Bone marrow (tissue), 2 donors: ENCODE measurements at places on chromosomes 6 and 20.

DNA sequence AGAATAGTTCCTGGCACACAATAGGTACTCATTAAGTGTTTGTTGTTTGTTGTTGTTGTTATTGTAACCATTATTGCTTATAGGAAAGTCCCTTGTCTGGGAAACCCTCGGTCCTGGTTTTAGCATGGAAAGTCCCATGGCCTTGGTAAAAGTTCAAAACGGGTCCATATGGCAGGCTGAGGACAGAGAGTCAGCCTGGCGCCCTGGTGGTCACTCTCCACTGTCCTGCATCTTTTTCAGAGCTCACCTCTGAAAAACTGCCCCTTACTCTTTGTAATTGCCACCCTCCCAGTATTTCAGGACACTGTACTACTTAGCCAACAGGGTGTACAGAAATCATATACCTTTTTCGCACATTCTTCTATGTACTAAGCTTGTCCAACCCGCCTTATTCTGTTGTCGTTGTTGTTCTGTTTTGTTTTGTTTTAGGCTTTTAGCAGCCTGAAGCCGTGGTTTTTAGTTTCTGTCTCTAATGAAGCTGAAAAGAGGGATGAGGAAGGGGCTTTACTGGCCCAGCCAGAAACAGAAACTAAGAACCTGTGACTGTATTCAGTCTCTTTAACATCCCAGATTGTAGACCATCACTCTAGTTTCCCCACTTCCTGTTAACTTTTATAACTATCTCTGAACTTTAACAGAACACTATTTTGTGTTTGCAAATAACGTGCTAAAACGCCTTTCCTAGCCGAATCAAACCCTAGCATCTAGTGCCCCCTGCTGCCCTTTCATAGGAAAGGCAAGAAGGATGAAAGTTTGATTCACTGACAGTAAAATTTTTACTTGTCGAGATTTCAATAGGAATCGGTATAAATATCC, 7.6 kb upstream of the TMEM14A start:
- peak; percentile 77 for DNase-seq

DNA sequence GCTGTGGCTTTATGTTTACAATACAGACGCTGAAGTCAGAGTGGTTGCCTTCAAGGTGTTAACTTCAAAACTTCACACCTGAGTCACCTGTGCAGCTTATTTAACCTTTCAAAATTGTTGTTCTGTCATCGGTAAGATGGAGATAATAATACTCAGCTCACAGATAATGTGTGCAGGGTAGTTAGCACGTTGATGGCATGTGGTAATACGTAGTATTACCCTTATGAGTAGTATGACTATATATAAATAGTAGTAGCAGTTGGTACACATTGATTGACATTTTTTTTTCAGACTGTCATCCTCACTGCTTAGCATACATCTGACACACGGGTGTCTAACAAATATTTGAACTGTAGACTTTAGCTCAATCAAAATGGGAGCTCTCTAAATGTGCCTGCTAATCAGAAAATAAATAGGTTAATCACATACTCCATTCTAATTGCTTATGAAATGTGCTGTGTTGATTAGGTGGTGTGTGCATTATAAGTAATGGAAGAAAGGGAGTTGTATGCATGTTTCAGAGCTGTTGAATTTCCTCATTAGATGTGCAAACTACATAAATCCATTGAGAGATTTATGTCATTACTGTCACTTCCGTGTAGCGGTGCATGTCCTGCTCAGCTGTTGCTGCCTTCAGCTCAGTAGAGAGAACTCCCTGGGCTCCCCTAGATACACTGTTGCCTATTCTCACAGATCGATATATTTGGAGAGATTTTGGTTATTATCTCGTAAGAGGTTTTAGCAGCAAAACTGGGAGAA, 11.2 kb upstream of the MROH8 start:
- no peak for DNase-seq

DNA sequence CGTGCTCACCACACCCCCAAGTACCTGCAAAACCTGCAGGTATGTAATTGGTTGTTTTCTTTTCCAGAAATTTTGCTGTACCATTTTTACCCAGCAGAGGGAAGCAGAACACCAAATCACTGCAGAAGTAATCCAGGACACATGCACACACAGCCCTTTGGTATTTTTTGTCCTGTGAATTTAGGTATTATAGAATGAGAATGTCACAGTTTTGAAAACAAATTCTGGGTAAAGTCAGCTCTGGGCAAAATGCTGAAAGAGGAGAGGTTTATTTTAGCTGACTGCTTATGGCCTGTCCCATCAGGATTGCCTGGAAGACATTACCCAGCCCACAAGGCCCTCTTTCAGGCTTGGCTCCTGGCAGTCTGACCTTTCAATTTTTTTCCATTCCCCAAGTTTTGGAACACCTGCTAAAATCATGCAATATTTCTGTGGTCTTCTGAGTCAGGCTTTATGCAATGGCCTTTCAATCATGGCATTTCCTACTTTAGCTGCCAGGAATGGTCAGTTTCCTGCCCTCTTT, 3.5 kb upstream of the EFHC1 start:
- peak; percentile 19 for DNase-seq

- DNase-seq = no peak
Measured at GRCh38 chr6:40341726-40342125, 245.4 kb downstream of the LRFN2 start.

DNA sequence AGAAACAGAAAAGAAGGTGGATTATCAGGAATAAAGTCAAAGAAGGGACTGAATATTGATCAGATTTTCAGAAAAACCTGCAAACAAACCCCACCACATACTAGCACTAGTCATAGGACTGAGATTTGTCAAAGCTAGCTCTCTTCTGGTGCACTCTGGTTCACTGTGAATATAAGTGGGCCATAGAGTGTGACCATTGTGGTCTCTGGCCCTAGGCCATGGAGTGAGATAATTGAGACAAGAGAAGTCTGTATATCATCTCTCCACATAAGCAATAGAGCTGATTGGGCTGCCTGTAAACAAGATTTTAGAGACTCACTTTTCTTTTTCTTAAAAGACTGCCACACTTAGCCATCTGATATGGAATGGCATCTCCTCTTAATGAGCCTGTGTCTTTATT, 247.2 kb downstream of the LAMA2 start:
- DNase-seq = no peak

DNA sequence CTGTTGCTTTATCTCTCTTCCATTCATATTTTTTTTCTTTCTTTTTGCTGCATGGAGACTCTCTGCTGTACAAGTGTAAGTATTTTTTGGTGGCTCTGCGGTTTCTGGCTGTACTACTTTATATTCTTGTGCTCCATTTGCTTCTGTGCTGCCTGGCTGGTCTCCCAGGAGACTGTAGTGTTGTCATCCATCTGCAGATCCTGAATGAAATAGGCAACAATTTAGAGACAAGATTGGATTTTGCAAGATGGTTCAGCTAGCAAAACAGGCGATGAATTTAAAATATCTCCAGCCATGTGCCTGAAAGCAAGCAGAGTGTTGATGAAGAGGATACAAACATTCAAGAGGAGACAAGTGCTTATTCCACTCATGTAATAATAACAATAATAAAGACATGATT, 75.1 kb upstream of the SCGN start:
- no peak for DNase-seq

- DNase-seq = no peak
Measured at GRCh38 chr6:11815231-11815630, 36.6 kb upstream of the ADTRP start.

- DNase-seq = peak; percentile 98
Measured at GRCh38 chr6:17907406-17908229, 79.8 kb downstream of the KIF13A start.

- no peak for DNase-seq
Measured at GRCh38 chr6:49097116-49097515, 365.9 kb downstream of the MMUT start.

DNA sequence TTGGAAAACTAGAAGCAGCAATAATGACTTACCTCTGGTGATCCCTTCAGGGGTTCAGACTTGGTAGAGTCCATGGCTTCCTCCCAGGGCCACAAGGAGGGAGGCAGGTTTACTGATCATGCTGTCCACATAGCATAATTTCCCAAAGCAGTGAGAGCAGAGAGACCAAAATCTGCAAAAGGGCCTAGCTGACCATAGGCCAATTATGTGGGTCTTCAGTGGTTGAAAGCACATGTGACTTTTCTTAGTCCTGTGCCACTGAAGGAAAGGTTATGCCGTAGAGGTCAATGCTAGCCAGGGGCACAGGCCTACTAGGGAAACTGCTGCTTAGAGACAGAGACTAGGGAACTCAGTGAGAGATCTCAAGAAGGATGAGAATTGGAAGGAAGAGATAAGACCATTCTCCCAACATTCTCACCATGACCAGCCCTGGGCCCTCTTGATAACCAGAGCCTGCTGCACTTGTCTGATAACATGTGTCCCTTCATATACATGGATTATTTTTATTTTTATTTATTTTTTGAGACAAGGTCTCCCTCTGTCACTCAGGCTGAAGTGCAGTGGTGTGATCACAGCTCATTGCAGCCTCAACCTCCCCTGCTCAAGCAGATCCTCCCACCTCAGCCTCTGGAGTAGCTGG, 2.0 kb upstream of the GTPBP2 start:
- DNase-seq = no peak

DNA sequence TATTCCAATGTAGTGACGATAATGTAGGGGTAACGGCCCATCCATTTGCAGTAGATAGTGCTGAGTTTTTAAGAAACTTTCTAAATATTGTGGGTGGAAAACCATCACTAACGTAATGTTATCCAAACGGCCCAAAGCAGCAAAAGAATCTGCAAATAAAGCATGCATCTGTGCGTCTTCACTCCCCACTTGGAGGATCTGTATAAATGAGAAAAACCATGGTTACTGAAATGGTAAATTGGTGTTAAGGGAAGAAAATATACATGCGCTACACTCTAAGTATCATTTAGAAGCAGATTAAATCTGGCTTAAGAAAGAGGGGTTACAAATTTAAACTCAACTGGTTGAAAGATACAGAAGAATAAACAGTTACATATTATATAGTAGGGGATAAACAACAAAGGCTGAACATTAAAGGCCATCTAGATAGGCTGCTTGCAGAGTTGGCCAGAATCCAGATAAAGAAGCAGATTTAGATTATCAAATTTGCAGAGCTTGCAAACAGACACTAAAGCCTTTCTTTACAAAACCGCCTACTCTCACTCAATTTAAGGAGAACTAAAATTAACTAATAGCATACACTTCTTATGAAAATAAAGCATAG, 93.3 kb downstream of the SESN1 start:
- DNase-seq = no peak

DNA sequence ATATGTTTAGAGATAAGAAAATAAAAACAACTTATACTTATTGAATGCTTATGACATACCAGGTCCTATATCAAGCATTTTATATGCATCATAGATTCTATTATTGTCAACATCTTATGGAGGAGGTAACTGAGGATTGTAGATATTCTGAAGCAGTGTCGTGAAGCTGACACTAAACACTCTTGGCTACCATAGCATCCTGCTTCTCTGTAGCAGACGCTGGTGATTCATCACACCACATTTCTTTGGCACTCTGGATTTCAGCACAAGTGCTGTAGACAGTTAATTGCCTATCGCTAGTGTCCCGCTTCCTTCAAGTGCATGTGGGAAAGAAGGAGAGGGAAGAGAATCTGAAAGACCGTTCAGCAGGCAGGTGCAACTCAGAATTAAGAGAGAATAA, 317.1 kb downstream of the PLCB1 start:
- DNase-seq = no peak

DNA sequence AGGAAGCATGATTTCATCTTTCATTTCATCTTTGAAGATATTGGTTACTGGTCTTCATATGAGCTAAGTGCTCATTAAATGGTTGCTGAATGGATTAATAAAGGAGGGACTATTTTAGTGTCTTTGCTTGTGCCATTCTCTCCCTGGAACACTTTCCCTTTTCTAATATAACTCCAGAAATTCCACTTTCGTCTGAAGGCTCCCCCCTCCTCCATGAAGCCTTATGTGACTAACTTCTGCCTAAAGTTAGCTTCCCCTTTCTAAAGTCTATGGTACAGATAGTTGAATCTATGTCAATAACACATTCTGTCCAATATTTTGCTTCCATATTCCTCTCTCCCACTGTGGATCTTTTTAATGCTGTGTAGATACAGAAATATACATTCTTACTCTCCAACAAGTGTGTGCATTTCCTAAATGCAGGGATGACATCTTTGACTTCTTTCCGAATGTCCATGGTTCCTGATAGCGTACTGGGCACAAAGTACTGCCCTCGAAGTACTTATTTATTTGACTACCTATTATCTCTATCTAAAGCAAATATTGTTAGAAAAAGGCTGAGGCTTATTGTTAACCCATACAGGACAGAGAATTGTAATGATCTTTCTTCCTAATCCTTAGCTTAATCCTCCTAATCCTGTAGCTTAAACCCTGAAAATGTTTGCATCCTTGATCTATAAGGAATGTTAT, 84.7 kb upstream of the ELOVL5 start:
- no peak for DNase-seq

DNA sequence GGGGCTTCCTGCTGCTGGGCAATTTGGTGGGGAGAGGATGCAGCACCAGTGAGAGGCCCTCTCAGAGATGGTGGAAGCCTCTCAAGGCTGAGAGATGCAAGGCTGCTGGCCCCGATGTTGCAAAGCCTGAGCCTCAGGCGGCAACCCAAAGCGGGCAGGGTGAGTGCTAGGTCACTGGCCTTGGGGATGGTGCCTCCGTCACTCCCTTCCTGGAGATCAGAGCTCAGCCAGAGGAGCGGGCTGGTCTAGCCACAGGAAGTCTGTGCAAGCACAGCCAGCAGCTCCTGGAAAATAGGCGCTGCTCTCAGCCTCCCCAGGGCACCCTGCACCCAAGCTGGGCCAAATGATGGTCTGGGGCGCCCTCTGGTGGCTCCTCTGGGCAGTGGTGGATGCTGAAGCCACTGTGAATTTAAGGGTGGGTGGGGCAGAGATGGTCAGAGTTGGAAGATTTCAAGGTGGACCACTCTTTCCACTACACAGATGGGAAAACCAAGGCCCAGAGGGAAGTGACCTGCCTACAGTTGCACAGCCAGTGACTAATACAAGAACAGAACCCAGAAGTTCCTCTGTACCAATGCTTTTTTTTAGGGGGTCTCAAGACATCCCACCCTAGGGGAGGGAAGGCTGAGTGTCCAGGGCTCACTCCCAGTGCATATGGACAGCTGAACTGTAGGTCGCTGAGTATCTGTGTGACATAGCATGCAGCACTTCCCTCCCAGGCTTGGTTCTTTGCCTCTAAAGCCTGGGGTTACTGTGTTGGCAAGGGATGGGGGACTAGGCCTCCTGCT, 20.8 kb downstream of the C20orf203 start:
- DNase-seq = peak; percentile 78

GRCh38 chr6:167690931-167691330, 135.8 kb upstream of the AFDN start:
- DNase-seq = no peak

DNA sequence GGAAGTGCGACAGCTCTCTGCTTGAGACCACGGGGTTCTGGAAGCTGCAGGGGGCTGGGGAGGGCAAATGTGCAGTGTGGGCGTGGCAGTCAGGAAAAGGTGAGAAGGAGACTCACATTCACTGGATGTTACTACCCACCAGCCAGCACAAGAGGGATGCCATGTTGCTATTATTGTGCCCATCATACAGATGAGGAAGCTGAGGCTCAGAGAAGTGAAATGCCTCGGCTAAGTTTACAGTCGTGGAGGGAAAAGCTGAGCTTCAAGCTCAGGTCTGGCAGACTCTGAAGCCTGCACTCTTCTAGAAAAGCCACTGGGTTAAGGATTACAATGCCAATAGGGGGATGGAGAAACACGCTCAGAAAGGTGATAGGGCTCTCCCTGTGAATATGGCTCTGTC, 34.4 kb downstream of the HNF4A start:
- no peak for DNase-seq
